Activated CD8-positive, alpha-beta memory T cell treated with anti-CD3 and anti-CD28 coated beads, Interleukin-2, amount 10 ng/mL, durations not matched to agents 7 days and 5 days (primary cell): ENCODE measurements at places on chromosomes 12 and 14. TPM values are rescaled to one million over a fixed set of nuclear protein-coding genes. Genes with fewer than 3 reads are reported as not detected.

DNA sequence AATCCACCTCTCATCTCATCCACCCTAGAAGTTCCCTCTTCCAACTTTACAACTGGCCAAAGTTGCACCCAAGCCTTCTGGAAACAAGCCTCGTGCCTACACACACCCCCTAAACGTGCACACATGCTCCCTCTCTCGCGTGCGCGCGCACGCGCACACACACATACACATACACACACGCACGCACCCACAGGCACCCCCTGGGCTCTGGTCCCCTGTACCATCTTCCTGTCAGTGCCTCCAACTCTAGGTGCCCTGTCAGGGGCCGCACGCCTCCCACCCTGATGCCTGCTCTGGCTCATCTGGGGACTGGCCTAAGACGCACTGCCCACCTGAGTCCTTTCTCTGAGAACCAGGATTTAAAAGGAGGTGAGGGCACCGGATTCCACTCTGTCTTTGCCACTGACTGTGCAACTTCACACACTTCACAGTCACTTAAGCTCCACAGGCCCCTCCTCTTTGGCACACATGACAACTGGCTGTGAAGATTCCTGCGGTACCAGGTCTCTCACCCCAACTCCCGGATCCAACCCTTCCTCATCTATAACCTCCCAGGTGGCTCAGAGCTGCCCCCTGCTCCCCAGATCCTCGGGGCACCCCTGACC lies 45.5 kb downstream of the TESC start:
- DNase-seq = no peak

GRCh38 chr14:25120261-25120660 lies 70.3 kb upstream of the STXBP6 start:
- DNase-seq = no peak

- DNase-seq = peak; percentile 73
Measured at GRCh38 chr12:68290126-68290525, 36.7 kb upstream of the IL22 start.

DNA sequence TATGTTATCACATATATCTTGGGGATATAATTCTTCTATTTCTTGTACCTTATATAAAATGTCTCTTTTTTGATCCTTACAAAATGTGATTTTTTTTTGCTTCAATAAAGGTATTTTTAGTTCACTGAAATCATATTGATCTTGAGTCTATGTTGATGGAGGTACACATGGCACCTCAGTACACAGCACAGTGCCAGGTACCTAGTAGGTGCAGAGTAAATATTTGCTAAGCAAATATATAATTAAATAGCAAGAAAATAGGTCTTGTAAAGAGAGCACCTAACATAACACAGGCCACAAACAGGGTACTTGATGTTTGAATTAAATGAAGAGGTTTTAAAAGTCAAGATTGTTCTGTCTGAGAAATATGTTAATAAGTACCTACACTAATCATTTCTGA lies 69.7 kb downstream of the CIT start:
- no peak for DNase-seq

- peak; percentile 48 for DNase-seq
Measured at GRCh38 chr12:6376870-6377666, 1.7 kb upstream of the SCNN1A start.

Gene PLCZ1
- total RNA-seq = not detected

Gene SLC7A8
- total RNA-seq = 0.91 TPM

Gene ATL1
- total RNA-seq = 2.2 TPM

Gene PRB2
- total RNA-seq = not detected
